ENCODE measurements at places on chromosomes 12 and 14. TPM values are rescaled to one million over a fixed set of nuclear protein-coding genes. Genes with fewer than 3 reads are reported as not detected.

- DNase-seq = no peak
These were observed 35.1 kb downstream of the NCOR2 start for GRCh38 chr12:124532331-124532750.

DNA sequence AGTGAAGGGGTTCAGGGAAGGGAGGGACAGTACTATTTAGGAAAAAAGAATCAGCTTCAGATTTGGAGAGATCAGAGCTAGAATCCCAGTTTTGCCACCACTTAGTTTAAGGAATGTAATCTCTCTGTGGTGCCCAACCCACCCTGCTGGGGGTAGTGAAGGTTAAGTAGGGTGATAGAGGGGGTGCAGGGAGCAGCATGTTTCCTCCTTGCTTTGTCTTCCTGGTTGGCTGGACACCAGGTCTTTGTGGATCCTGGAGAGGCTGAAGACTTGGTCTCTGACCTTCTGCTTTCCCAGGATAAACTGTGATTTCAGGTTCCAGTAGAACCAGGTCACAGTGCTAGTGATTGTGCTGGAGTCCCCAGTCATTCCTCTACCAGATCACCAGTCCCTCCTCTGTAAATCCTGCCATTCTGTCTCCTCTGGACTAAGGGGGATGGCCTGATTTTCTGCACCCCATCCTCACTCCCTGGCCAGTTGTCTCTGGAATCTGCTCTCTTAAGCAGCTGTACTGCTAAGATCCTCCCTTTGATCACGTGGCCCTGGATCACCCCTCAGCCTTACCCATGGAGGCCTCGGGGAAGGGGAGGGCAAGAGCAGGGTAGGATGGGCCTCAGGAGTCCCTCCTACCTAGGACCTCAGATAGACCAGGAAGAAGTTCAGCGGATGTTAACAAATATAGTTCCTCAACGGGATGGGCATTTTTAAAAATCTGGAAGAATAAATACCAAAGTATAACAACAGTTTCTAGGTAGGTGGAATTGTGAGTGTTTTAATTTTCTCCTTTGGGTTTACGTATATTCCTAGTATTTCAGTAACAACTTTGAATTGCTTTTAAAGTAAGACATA, 3.1 kb downstream of the MAP3K12 start:
- DNase-seq = no peak

GRCh38 chr12:46159309-46159901, 109.4 kb downstream of the SLC38A1 start:
- no peak for DNase-seq

DENND5B gene
- 4.7 TPM for polyA plus RNA-seq
